ENCODE measurements at places on chromosomes 11 and 22.
A peak's percentile ranks its signal among the peaks of the same experiment; 100 is the strongest.

GRCh38 chr11:34915136-34916014 lies 804 bp downstream of the APIP start:
- no peak for DNase-seq

DNA sequence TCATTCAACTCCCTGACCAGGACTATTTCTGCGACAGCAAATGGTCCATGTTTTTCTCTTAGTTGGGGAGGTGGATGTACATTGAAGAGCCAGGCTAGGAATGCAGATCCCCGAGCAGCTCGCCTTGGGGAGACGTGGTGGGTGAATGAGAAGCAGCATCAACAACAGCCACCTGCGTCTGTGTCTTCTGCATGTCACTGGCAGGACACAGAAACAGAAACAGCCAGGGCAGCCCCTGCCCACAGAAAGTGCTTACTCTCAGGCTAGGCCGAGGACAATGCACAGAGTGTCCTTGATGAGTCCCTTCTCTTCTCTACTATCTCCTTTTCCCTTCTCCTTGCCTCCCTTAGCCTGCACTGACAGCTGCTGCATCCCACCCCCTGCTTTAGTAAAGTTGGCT lies 541.9 kb upstream of the CADM1 start:
- DNase-seq: no peak

DNA sequence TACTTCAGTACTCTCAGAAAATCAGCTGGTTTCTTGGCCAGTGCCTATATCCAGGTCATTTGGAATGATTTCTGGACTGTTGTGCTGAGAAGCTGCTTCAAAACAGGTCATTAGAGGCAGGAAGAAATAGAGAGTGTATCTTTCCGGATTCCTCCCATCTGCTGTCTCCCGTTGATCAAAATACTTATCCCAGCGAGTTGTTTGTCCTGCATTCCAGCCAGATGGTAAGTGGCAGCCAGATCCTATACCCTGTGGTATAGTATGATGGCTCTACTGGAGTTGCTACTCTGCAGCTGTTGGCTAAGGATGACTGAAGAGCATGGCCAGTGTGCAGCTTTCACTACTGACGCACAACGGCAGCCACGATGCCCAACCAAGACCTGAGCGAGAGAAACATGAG lies 560.9 kb upstream of the ANO5 start:
- DNase-seq: no peak

DNA sequence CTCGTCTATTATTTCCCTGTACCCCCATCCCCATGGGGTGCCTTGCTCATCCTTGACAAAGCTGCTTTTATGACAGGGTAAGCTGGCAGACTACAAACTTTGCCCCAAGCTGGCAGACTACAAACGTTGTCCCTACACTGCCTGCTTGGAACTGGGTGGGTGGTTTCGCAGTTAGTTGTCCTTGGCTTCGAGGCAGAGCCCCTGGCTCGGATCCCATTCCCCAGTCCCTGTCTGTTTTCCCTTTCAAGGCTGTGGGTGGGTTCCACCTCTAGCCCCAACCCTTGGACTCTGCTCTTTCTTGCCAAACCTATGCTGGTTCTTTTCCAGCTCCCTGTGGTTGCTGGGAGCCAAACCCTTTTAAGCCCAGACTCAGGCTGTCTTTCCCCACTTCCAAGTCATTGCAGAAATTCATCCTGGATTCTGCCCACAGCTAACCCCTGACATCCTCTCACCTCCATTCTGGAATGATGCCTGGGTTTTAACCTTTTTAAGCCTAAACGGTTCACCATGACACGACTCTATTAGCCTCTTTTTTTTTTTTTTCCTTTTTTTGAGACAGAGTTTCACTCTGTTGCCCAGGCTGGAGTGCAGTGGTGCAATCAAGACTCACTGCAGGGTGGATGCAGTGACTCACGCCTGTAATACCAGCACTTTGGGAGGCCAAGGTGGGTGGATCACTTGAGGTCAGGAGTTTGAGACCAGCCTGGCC lies 9.2 kb upstream of the RBM14 start:
- DNase-seq: no peak

GRCh38 chr11:93494357-93494756 lies 48.8 kb downstream of the SMCO4 start:
- no peak for DNase-seq

DNA sequence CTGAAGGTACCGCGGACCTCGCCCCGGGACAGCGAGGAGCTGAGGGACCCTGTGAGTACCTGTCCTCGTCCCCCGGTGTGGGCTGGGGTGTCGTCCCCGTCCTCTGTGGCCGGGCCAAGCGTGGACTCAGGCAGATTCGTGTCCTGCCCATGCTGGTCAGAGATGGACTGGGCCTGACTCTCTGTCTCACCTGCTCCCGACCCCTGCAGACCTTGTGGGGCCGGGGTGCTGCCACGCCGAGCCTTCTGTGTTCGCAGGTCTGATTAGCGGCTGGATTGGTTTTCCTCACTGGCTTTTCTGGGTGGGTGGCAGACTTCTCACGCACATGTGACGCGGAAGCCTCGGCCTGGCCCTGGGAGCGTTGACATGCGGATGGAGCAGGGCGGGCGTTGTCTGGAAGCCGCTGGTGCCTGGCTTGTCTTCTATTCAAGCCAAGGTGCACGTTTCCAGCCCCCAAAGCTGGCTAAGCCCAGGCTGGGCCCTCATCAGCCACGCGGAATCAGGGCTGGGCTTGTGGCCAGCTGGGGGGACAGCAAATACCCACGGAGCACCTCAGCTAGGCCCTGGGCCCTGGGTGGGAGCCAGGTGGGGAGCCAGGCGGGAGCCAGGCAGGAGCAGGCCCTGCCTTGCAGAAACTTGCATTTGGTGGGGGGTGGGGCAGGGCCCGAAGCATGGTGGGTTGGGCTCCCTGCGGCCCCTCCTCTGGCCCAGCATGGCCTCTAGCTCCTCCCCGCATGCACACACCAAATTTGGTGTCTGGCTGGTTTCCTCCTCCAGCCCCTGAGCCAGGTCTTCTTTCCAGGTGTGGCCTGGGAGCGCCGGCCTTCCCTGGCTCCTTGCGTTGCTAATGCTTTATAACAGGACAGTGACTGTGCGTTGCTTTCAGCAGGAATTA lies 7.0 kb downstream of the GRAMD4 start:
- DNase-seq: no peak

DNA sequence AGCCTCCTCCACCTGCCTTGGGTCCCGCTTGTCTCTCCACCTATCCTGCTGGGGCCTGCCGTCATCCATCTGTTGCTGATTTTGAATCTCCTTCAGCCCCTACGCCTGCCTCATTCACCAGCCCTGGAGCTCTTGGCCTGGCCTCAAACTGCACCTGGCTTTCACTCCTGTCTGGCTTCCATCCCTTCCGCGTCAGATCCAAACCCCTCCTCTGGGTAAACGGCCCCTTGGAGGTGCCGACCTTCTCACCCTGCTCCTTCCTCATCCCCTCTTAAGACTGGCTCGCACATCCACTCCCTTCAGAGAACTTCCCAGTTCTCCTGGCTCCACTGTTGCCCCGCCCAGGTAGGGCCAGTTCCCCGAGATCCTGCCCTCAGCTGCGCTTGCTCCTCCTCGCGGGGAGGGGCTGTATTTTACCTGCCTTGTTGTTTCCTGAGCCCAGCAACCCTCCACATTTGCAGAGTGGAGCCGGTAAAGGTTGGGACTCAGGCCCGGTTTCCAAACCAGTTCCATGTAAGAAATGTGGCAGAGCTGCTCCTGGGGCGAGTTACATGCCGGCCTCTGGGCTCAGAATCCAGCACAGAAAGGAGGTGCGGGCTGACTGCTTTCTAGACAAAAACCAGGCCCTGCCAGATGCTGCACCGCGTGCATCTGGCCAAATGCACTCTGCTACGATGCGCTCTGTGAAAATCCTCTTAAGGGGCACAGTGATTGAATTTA lies 13.9 kb upstream of the SHANK2 start:
- DNase-seq: no peak

- DNase-seq: no peak
Observed at GRCh38 chr11:117016747-117017146, 81.5 kb downstream of the SIK3 start.

GRCh38 chr11:70244698-70245097 lies 25.8 kb upstream of the PPFIA1 start:
- DNase-seq: no peak

DNA sequence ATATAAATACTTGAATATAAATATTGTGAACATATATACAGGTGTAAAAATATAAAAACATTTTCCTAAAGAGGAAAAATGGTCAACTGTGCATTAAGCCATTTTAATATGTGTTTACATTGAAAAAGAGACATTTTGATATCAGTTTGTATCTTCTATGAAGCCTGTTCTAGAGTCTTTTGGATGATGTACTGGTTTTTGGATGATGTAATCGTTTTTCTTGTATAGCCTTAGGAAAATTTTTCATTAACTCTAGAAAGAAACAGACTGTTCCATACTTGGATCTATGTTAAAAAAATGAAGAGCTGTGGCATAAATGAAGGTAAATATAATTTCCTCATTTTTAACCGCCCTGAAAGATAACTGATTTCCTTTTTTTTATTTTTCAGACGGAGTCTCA lies 39.6 kb upstream of the RDX start:
- no peak for DNase-seq

GRCh38 chr11:84865791-84866535 lies 761.2 kb downstream of the DLG2 start:
- no peak for DNase-seq

DNA sequence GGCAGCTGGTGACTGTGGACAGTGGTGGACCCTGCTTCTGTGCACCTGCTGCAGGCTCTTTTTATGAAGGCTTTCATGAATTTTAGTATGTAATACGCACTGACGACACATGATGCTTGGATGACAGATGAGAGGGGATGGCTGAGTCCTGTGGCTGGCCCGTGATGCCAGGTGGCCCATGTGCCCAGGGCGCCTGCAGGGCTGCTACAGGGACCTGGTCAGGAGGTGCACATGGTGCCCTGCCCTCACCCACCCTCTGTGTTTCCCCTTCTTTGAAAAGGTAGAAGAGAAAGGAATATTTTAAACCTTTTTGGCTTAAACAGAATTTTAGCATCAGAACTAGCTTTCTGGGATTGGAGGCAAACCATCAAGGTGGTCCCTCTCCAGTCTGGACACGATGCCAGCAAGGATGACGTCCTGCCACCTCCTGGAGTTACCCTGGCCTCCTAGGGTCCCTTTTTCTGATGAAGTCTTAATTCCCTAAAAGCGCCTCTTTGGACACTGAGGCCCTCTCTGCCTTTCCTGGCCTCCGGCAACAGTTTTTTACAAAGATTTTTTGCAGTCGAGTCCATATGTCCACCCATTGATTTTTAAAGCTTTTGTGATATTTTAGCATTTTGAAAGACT lies 5.4 kb upstream of the RANBP1 start:
- DNase-seq: no peak

DNA sequence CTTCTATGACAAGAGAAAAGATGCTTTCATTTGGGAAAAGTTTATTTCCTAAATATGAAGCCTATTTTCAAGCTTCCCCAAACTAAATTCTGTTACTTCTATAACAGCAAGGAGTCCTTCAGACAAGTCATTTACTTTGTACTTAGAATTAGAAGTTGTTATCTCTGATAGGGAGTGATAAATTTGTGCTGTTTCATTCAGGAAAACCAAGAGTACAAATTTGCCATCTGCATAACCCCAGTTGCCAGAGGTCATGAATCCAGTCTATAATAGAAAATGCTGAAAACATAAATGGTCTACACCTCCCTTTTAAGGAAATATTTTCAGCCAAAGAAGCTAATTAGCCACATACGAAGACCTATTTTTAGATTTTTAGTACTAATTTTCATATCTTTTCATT lies 61.3 kb downstream of the SBF2 start:
- DNase-seq: no peak

- DNase-seq: no peak
Observed at GRCh38 chr22:45082795-45083194, 73.0 kb upstream of the PHF21B start.

DNA sequence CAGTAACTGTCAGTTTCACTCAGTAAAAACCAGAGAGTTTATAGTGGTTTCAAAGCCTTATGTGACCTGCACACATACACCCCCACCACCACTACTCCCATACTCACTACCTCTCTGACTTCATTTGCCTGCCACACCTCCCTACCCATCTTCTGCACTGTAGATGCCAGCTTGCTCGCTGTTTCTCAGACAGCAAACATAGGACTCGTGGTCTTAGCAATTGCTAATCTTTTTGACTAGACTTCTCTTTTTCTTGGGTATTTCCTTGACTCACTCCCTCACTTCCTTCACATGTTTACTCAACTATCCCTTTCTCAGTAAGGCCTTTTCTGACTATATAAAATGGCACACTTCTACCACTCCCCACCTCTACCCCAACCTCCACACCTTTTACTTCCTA lies 27.8 kb downstream of the CEP295 start:
- no peak for DNase-seq

DNA sequence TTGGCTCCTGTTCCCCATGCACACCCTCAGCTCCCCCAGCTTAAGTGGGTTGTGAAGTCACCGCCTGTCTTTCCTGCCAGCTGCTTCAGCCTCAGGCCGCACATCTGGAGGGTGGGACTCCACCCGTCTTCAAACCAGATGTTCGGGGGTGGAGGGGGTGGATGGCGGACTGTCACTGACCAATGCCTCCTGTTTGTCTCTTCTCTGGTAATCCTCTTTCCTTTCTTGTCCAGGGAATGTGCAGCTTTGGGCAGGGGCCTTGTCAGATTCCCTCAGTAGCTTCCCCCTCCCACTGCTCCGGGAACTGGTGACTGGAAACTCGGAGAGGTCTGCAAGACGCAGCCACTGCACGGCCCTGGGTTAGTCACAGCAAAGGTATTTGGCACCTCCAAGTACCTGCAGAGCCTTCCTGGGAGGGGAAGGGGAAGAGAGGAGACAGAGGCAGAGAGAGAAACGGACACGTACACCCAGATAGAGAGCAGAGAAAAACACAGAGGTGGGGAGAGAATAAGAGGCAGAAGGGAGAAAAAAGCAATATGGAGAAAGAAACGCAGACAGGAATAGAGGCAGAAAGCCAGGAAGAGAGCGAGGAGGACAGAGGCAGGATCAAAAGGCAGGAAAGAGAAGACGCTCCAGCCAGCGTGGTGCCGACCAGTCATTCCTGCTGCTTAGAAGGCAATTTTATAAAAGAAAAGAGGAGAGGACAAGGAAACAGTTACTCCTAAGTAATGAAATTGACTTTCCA lies 56.1 kb upstream of the TIMP3 start:
- DNase-seq: no peak

- DNase-seq: no peak
Observed at GRCh38 chr11:5818245-5818886, 9.6 kb downstream of the OR52N2 start.

GRCh38 chr11:115715251-115715770 lies 211.1 kb upstream of the CADM1 start:
- no peak for DNase-seq

- peak; percentile 50 for DNase-seq
Observed at GRCh38 chr22:22235558-22235957, 9.0 kb upstream of the VPREB1 start.

DNA sequence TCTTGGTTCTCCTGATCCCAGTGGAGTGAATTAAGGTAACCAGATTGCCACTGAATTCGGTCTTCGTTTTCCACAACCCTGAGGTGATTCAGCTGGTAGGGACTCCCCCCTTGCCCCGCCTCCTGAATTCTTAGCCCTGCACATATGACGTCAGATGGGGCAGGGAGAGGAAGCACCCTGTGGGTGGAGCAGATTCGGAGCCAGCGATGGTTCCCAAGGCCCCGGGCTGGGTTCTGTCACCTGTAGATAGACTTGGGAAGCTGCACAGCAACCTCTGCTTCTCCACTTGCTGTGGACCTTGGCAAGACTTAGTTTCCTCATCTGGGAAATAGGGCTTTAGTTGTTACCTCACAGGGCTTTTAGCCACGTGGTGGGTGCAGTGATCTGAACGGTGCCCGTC lies 67.8 kb downstream of the CTTN start:
- no peak for DNase-seq

Data from GM12891 (cell line).